ENCODE measurements at places on chromosomes 3 and 15.

DNA sequence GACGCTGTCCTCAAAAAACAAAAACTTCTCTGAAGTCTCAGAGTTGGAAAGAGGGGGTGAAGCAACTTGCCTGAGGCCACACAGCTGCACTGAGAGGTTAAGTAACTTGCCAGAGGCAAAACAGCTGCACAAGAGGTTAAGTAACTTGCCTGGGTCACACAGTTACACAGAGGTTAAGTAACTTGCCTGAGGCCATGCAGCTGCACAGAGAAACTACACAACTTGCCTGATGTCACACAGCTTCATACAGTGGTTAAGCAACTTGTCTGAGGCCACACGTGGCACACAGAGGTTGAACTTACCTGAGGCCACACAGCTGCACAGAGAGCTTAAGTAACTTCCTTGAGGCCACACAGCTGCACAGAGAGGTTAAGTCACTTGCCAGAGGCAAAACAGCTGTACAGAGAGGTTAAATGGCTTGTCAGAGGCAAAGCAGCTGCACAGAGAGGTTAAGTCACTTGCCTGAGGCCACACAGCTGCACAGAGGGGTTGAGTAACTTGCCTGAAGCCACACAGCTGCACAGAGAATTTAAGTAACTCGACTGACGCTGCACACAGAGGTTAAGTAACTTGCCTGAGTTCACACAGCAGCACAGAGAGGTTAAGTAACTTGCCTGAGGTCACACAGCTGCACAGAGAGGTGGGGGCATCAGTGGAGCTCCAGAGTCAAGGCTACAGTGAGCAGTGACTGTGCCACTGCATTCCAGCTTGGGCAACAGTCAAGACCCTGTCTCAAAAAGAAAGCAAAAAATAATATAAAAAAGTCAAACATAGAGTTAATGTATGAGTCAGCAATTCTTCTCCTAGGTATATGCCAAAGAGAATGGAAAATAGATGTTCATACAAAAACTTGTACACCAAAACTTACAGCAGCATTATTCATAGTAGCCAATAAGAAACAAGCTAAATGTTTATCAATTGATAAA, 12.0 kb upstream of the ACAD9 start:
- no peak for DNase-seq

DNA sequence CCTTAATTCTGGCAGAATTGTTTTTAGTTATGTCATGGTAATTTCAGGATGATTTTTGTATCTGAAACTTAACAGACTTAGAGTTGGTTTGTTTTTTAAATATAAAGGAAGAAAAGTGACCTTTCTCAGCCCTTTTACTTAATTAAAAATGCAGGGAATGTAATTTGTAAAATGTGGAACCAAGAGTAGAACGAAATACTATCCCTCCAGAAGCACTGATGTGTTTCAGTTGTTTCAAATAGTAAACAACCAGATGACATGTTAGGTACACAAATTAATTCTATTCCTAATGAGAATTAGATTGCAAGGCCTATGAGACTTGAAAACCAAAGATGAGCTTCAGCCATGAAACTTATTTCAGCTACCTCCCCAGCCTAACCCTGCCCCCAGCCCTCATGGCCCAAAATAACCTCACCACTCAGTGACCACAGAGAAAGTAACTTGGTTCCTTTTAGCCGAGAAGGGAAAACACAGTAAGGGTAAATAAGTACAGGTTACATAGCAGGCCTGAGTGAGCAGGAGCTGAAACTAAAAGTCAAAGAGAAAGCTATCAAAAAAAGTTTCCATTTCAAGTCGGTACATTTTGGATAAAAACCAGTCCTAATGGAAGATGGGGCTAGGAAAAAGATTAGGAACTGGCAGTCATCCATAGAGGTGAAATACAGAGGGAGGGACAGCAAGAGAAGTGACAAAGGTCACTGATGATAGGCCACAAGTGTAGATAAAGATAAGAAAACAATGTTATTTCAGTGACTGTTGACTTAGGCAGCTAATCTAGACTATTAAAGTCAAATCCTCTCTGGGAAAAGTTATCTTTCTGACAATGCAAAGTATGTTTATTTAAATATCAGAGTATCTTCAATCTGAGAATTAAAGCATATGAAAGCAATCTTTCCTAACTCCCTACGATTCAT, 23.2 kb downstream of the SENP8 start:
- DNase-seq: no peak

- no peak for DNase-seq
Observed at GRCh38 chr3:64368257-64369020, 143.2 kb upstream of the PRICKLE2 start.

DNA sequence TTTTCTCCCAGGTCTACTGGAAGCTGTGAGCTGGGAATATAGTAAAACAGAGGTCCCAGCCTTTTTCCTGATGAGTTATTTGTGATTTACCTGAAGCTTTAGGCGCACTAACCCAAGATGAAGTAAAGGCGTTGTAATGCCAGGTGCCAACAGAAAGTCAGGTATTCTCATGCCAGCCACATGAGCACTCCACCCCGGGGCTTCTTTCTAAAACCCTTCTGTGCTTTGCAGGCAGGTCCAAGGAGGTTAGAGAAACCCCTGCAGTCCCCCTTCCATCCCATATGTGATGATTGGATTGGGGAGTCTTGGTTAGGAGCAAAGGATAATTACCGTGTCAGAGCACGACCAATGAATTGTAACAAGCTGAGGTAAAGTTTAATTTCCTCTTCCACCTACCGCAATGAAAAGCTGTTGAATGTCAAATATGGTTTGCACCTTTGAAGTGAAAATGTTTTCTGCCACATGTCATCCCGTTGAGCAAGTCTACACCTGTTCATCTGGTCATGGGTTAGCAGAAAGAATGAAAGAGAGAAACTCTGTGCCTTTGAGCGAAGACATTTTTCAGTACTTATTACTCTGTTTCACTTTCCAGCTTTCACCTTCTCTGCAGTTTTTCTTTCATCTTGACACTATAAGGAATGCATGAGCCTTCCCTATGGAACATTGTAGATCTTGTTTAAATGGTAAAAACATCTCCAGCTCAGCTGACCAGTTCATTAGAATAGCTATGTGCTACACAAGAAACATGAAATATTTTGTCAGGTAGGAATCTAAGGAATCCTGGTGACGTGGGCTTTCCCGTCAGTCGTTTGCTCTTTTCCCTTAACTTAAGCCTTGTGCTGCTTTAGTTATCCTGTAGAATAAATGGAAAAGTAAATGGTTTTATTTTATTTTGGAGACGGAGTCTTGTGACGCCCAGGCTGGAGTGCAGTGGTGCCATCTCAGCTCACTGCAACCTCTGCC, 204.6 kb upstream of the IL12A start:
- DNase-seq: no peak

DNA sequence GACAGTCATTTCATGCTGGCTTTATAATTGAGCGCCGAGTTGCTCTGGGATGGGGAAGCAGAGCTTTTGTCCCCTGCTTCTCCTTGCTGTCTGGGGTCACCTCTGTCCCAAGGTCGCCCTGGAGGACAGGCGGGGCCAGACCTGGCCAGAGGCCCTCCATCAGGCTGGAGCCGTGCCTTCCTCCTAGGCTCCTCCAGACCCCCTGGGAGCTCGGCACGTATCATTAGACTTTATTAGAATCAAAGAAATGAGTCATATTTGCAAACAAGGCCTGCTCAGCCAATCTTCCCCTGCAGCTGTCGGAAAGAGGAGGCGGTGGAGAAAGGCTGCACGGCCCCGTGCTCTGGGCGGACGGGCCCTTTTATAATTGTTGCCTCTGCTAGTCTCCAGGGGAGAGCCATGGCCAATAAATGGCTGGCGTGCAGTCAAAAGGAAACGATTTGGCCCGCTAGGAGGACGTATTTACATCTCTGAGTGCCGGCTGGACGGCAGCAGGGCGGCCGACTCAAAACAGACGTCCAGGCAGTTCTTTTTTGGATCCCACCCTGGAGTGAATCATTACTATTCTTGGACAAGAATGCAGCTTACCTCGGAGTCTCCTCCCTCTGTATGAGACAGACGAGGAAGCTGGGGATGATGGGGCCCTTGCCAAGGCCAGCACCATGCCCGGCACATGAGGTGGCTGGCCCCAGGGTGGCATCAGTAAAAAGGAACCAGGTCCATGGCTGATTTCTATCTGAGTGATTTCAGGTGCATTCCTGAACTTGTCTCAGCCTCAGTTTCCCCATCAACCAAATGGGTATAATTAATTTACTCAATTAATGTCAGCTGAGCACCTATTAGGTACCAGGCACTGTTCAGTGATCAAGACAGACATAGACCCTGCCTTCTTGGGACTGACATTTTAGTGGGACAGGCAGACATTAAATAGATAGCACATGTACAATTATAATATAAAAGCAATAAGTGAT, 50.6 kb downstream of the SLC6A6 start:
- DNase-seq: no peak

DNA sequence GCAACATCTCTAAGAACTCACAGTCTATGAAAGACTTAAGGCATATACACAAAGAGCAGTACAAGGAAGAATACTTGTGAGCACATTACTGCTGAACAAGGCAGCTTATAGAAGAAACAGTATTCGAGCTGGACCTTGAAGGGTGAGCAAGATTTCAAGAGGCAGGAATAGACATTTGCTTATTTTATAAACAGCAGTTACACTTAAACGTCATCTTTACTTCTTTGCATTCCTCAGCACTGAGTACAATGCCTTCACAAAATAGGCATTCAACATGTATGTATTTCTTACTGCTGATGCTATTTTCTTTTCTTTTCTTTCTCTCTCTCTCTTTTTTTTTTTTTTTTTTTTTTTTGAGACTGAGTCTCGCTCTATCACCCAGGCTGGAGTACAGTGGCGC, 205.8 kb downstream of the ZIC4 start:
- no peak for DNase-seq

GRCh38 chr15:85869124-85869523, 74.4 kb upstream of the KLHL25 start:
- DNase-seq: peak; percentile 2

DNA sequence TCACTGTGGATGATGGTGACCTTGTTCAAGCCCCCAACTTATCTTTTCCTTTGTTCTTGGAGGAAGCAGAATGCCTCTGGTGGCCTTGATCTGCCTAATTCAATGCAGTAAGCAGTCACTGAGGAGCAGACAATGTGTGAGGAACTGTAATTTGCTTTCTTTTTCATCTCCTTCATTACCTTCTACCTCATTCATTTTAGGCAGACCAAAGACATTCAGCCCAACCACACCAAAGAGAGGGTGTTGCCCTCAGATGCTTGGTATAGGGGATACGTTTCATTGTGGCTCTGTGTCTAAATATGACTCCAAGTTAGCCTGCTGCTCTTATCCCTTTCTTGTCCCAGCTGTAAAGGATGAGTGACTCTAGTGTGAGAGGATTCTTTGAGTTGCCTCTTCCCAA, 15.3 kb downstream of the EXOSC7 start:
- no peak for DNase-seq

DNA sequence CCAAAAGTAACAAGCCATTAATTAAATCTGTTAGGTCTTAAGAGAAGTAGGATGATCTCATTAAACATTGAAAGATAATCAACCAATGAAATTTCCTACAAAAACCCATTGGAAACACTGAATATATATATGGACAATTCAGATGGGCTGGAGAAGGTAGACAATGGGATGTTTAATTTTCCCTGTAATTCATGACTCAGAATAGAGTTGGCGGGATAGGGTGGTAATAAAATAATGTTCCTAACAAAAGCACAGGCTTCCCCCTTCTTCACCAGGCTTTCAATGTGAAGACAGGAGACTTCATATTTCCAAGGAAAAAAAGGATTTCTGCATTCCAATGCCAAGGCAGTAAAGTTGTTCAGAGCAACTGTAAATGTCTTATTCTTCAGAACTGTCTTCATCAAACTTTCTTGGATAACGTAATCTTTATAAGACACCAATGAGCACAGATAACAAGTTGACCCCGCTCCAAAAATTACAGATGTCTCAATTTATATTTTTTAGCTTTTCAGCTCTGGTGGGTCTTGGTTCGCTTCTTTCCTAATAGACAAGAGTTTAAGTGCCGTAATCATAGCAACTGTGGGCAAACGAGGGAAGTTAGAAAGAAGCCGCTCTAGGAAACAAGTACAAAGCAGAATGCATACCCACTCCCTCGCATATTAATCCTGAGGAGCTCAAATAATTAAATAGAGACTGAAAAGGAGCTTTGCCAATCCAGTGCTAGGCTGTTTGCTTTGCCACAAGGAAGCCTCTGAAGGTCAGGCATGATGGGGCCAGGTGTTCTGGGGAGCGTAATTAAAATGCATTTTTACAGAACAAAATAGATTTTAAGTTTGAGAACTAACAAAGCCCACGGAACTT, 377.0 kb downstream of the FOXP1 start:
- DNase-seq: no peak

GRCh38 chr3:169931747-169932520, 20.6 kb downstream of the SAMD7 start:
- DNase-seq: no peak

GRCh38 chr3:18024715-18025114, 282.3 kb upstream of the TBC1D5 start:
- no peak for DNase-seq

DNA sequence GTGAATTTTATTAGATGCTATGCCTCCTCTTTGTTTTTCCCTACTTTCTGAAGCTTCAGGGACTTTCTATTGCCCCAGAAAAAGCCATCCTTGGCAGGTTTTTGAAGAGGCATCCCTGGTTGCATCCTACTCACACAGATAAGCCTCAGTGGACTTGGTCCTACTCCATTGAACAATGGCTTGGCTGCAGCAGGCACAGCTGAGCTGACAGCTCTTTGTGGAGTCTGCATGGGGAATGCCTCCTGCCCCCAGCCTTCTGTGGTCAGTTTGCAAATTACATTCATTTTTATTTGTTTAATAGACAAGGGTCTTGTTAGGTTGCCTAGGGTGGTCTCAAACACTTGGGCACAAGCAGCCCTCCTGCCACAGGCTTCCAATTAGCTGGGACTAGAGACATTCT, 69.7 kb downstream of the NPAP1 start:
- no peak for DNase-seq

DNA sequence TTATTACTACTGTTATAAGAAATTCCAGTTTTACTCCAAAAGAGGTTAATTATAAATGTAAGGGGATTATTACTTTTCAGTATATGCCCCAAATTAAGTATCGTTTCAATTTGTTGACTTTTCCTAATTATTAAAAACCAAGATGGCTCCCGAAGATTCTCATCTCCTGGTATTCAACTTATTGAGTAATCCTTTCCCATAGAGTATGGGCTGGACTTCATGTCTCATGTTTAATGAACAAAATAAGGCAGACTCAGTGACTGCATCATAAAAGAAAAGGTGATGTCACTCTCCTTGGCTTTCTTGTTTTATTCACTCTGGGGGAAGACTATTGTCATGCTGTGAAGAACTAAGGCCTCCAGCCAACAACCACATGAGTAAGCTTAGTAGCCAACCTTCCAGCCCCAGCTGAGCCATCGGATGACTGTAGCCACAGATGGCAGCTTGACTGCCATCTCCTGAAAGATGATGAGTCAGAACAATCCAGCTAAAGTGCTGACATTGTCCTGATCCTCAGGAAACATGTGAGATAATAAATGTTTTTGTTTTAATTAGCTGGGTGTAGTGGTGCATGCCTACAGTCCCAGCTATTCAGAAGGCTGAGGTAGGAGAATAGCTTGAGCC, 17.3 kb downstream of the IGF2BP2 start:
- DNase-seq: peak; percentile 80

DNA sequence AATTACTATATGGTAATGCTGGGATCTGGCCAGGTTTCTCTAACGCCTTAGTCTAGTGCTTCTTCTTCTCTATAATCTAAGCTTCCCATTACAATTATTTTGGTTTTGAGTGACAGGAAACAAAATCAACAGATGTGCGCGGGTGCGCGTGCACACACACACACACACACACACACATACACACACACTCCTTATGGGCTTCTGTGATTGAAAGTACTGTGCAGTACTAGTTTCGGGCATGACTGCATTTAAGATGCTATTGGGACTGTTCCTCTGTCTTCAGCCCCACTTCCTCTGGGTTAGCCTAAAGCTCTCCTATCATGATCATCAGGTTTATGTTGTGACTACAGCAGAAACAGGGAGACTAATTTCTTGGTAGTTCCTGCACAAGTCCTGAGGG, 32.2 kb downstream of the EPHB1 start:
- no peak for DNase-seq
